ENCODE measurements at places on chromosomes 4 and X.

DNA sequence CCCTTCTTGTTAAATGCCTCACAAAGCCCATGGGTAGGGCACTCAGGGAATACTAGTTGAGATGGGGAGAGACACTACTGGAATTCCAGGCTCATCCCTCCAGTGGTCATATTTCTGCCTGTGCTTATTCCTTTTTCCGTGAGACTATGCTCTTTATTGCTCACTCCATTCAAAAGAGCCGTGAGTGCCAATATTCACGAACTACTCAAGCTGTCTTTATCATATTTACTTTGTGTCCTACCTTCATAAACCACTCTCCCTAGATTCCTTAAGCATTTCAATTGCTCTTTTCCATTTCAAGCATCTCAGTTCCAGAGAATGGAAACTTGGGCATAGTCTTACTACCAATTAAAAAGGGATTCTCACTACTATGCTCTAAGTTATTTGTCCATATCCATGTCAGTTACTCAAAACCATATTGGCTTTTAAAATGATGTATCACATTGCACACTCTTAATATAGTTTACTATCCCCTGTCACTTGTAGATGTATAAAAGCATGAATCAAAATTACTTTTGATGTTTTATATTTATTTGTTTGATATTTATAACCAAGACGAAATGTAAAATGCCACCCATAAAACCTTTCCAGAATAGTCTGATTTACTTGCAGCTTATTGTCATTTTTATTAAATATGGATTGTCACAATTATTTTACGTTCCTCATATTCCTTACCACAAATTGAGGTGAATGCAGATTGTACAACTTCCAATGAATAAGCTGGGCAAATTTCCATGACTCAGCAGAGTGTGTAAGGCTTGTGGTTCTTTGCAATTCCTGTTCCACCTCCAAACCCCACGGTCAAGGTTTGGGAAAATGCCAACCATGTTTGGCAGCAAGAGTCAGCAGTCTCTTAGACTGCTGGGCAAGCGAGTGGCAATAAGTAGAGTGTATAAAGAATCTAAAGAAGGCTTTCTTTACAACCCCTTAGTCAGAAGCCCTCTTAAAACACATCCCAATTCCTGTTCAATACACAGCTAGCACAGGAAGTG lies 24.4 kb downstream of the ENOX2 start:
- DNase-seq: no peak

DNA sequence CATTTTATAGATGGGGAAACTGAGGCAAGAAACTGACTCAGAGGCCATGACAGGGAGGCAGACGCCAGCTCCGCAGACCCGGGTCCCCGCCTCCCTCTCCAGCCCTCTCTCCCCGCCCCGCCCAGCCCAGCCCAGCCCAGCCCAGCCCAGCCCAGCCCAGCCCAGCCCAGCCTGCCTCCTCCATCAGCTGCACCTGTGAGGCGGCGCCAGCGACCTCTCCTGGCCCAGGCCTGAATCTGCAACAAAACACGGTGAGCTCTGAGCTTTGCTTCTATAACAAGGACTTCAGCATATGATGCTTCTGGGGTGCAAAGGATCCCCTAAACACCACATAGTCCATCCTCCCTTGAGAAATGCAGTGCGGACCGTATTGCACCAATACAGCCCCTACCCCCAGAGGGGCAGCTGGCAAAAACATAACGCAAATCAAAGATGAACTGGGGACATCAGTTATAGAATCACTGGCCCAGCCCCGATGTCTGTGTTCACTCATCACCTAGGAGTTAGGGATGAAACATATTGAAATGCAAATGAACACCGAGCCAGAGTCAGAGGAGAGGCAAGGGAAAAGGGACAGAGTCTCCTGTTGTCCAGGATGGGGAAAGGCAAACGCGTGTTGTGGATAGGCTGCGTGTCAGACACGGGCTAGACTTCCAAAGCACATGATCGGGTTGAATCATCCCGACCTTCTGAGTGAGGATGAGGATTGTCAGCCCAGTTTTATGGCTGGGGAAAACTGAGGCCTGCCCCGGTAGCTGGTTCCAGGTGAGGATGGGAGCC lies 216.1 kb upstream of the PSAPL1 start:
- DNase-seq: no peak

DNA sequence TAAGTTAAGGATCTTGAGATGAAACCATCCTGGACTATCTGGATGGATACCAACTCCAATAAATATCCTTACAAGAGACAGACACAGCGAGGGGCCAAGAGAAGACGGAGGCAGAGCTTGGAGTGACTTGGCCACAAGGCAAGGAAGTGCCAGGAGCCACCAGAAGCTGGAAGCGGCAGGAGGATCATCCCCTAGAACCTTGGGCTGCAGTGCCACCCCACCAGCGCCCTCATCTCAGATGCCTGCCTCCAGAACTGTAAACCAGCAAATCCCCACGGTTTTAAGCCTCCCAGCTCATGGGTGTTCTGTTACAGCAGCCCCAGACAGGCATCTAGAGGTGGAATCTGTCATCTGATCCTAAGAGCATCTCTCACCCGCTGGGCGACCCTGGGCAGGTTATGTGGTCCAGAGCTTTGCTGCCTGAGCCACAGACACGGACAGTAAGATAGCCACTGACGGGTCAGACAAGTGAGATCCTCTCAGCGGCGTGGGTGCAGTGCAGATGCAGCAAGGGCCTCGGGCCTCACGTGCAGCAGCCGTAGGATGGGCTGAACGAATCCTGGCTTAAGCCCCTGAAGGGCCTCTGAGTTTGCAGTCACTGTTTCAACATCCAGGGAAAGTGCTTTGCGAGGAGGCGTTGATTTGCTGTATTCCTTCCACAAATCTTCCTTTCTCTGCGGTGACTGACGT lies 25.1 kb upstream of the MXD4 start:
- DNase-seq: no peak

DNA sequence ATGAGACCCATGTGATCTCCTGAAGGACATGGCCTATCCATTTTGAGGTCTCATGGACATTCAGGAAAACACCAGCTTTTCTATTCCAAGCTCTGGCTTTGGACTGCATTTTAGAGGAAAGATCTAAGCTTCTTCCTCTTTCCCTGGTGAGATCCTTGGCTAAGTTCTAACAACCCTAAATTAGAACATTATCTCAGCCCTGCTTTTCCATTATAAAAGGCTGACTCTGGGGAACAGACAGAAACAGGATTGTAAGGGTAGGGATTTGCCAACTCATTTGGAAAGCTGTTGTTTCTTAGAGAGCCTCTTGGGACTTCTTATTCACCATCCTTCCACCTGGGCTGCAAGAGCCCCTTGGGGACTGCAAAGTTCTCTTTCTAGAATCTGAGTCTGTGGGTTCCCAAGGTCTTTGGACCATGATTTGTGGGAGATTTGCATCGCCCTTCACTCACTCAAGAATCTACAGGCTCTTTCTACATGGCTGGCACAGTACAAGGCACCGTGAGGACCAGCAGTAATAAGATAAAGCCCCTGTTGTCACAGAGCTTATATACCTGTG lies 146.9 kb downstream of the FNIP2 start:
- no peak for DNase-seq

DNA sequence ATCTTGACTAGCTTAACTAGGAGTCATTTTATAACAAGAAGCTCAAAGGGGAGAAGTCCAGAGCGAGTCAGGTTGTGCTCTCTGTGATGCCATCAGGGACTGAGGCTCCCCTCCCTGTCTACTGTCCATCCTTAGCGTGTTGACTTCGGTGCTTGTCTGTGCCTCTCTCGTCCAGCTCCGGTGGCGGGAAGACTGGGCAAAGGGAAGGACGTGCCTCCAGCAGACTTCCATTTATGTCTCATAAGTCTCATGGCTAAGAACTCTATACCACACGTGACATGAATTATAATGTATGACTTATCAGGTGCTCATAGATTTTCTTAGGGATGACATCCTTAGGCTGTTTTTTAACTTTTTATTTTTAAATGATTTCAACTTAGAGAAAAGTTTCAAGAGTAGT lies 92.6 kb upstream of the TLR2 start:
- DNase-seq: no peak

DNA sequence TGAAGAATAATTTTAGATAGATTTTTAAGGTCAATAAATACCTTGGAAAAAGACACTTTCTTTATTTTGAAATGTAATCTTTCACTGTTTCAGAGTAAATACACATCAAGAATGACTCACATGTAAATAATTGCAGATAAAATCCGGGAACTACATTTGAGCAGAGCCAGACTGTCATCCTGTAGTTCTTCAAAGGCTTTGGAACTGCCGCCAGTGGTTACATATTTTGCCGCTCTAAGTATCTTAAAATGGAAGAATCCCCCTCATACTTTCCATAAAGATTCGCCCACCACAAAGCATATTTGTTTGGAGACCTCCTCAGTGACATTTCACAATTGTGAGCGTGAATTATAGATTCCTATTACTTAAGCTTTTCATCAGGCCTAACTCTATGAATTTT lies 607.8 kb upstream of the ZFP42 start:
- DNase-seq: no peak

DNA sequence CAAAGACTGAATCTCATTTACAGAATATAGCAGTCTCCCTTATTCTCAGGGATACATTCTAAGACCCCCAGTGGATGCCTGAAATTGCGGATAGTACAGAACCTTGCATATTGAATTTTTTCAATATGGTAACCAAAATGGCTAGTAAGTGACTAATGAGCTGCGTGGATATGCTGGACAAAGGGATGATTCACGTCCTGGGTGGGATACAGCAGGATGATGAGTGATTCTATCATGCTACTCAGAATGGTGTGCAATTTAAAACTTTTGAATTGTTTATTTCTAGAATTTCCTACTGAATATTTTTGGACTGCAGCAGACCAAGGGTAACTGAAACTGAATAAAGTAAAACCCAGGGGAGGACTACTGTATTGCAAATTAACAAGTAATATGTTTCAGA lies 66.7 kb downstream of the STAG2 start:
- DNase-seq: no peak

GRCh38 chr4:11618666-11619282 lies 190.1 kb upstream of the HS3ST1 start:
- no peak for DNase-seq

GRCh38 chr4:1982124-1983052 lies 26.4 kb downstream of the NELFA start:
- DNase-seq: no peak

DNA sequence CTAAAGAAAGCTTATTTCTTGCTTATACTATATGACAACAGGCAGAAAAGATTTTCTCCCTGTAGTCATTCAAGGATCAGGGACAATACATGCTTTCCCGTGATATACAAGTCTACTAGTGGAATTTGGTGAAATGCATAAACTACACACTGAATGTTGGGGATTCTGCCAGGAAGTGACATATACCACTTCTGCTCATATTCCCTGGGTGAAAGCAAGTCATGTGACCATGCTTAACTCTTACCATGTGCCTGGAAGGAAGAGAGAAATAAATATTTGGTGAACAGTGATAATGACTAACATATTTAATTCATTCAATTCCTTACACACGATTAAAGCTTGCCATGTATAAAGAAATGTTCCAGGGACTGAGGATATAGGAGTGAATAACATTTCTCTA lies 534.6 kb downstream of the PPARGC1A start:
- DNase-seq: no peak

DNA sequence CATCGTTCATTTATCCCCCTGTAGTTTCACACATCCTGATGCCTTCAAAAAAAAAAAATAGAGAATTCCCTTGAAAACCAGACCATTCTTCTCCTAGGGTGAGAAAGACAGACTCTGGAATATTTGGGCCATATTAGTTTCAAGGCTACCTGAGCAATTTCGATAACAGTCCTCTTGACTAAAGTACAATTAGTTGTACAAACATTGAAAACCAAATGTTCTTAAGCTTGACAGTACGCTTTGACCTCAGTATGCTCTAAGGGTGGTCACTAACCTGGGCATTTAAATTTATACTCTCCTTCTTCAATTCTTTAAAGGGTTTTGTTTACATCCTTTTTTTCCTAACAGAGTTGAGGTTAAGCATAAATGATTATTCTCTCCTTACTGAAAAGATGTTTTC lies 364.6 kb upstream of the FTHL17 start:
- DNase-seq: no peak

GRCh38 chr4:186021461-186022167 lies 47.3 kb upstream of the TLR3 start:
- DNase-seq: peak; percentile 70

GRCh38 chr4:94458682-94459081 lies 6.9 kb downstream of the PDLIM5 start:
- no peak for DNase-seq

DNA sequence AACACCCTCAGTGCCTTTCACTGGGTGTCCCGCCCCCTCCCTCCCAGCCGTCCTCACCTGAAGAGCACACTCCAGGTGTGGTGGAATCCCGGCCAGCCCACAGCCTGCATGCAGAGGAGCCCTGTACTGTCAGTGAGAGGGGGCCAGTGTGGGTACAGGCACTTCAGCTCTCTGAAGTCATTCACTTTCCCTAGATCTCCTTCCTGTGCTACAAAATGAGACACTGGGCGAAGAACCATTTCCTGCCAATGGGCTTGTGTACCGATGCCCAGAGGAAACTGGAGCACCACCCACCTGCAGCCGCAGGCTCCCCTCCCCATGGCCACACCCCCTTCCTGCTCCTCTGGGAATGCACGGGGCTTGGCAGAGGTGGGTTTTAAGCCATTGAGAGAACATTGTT lies 73.9 kb upstream of the C4orf50 start:
- DNase-seq: no peak

DNA sequence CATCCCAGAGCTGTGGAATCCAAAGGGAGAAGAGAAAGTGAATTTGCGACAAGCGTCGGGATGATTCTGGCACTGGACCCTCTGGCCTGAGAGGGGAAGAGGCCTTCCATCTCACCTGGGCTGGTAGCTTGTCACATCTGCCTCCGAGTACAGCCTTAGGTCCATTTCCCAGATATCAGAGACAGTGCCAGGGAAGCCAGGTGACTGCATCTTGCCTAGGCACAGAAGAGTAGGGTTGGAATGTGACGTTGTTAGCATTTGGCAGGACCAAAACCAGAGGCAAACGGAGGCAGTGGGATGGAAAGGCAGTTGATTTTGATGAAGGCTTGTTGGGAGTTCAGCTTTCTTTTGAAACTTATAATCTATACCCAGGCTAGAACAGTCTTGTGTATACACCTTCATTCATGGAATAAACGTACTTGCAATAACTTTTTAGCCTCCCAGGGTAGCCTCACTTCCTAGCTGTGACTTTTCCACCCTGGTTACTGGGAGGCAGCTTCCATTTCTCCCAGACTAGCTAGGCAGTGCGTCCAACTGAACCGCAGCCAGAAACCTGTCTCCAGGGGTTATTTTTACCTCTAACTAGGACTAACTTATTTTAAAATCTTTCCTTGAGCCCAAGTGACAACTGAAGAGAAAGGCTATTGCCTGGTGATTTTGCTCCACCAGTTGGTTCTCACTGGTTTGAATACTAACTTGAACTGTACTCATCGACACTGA lies 5.9 kb downstream of the SOD3 start:
- no peak for DNase-seq

DNA sequence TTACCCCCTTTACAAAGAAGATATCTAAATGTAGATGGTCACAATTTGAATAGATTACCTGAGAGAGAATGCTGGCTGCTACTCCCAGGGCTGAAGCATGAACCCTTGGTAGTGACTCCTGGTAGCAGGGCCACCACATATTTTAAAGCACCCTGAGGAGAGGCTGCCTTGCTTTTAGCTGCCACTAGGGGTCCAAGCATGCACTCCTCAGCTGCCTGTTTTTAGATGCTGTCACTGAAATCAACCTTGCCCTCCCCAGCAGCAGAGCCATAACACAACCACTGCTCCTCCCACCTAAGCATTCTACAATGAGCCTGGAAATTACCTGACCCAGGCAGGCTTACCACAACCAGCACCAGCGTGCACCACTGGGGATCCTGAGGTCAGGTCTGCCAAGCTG lies 850.9 kb downstream of the FAM133A start:
- no peak for DNase-seq

Measured in head of caudate nucleus (tissue), 42 donors.